ENCODE measurements at places on chromosomes 2 and 18.

DNA sequence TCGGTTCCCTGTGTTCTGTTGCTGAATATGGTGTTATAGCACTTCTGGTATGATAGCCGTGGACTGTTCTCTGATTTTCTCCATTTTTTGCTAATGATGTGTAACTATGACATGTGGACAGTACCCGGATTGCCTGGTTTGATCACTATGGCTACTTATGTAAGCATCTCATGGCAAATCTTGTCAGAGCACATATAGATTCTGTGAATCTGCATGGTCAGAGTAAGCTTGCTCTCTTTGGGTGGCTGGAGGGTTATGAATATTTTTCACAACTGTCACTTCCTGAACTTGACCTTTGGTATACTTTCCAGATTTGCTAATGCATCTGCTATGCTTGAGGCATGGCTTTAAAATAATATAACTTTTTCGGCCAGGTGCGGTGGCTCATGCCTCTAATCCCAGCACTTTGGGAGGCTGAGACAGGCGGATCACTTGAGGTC is 36.8 kb upstream of the ATP8B1 start:
- DNase-seq = no peak

DNA sequence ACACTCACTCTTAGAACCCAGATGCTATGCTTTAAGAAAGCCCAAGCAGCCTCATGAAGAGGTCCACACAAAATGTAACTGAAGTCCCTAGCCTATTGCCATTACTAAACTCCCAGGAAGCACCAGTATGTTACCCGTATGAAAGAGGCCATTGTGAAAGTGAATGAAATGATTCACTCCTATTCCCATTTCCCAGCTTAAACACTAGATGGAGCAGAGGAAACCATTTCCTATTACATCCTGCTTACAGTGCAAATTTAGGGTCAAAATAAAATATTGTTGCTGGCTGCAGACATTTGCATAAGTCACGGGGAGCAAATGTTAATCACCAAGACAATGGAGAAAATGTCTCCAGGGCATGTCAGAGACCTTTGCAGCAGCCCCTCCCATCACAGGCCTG is 989.7 kb upstream of the CRIM1 start:
- no peak for DNase-seq

DNA sequence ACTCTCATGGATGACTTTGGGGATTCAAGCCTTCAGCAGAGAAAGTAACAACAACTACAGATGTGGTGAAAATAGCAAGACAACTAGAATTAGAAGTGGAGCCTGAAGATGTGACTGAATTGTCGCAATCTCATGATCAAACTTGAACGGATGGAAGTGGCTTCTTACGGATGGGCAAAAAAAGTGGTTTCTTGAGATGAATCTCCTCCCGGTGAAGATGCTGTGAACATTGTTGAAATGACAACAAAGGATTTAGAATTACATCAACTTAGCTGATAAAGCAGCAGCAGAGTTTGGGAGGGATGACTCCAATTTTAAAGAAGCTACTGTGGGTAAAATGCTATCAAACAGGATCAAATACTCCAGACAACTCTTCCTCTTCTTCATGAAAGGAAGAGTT is 43.1 kb downstream of the AAK1 start:
- no peak for DNase-seq

DNA sequence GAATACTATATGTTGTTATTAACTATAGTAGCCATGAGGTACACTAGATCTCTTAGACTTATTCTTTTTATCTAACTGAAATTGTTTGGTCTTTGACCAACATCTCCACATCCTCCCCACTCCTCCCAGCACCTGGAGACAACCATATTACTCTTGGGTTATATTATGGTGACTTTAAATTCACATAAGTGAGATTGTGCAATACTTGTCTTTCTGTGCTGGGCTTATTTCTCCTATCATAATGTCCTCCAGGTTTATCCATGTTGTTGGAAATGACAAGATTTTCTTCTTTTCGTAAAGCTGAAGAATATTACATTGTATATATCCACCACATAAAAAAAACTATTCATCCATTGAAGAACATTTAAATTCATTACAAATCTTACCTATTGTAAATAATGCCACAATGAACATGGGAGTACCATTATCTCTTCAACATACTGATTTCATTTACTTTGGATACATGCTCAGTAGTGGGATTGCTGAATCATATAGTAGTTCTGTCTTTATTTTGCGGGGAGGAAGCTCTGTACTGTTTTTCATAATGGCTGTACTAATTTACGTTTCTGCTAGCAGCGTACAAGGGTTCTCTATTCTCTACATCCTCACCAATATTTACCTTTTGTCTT is 159.2 kb upstream of the SCN7A start:
- DNase-seq = peak; percentile 87

DNA sequence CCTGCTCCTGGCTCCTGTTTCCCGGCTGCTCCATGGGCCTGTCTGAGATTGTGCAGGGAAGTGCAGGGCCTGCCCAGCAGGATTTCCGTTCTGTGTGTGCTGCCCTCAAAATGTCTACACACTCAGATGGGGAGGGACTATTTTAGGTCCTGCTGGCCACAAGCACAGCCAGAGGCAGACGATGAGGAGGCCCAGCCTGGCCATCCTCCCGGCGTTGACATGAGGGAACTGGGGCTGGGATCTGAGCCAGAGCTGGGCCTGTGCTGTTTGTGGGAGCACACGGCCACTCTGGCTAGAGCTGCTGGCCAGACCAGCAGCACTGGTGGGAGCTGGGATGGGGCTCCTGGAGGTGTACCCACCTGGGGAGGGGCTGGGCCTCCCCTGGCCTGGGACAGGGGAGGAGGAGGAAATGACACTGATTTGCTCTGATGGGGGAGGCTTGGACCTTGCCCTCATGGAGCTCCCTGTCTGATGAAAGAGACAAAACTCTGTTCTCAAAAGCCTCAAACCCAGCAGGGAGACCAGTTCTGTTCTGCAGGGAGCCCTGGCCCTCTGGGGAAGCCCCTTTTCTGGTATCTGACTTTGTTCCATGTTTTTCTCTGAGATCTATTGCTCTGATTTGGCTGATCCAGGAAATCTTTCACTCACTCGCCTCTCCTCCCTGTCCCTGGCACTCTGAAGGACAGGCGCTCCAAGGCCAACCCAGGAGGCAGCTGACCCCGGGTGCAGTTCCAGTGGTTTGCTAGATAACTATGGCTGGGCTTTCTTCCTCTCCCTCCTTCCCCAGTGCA is 161.8 kb downstream of the DYSF start:
- DNase-seq = no peak

GRCh38 chr18:9734189-9734588 is 26.1 kb downstream of the RAB31 start:
- DNase-seq = no peak

DNA sequence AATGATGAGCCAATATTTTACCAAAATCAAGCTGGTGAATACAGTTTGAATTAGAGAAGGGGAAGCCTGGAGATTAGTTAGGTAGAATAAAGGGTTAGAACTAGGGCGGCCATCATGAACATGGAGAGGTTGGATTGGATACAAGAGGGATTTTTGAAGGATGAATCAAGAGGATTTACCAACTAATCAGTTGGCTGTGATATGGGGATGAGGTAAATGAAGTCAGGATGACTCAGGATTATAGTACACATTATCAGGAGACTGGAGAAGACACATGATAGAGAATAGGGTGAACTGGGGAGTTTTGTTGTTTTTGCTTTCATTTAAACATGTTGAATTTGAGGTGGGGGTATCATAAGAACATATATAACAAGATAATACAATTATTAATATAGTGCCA is 73.8 kb upstream of the PROKR1 start:
- DNase-seq = no peak

DNA sequence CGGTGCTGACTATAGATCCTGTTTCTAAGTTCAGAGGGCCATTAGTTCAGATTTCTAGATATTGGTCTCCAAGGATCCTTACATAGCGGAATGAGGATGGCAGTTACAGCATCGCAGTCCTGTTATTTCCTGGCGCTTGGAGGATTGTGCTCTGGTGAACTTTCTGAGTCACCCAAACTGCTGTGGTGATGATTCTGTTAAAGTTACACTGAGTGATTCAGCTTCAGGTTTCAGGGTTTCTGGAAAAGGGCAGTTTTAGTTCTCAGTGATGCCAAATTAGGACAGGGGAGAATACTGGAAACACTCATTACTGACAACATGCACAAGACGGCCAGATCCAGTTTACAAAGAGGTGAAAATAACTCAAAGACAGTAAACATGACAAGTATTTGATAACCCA is 52.1 kb upstream of the ANKRD62 start:
- DNase-seq = no peak

GRCh38 chr2:235066895-235067294 is 115.1 kb downstream of the SH3BP4 start:
- DNase-seq = no peak

GRCh38 chr2:138536302-138536701 is 34.7 kb downstream of the SPOPL start:
- no peak for DNase-seq

DNA sequence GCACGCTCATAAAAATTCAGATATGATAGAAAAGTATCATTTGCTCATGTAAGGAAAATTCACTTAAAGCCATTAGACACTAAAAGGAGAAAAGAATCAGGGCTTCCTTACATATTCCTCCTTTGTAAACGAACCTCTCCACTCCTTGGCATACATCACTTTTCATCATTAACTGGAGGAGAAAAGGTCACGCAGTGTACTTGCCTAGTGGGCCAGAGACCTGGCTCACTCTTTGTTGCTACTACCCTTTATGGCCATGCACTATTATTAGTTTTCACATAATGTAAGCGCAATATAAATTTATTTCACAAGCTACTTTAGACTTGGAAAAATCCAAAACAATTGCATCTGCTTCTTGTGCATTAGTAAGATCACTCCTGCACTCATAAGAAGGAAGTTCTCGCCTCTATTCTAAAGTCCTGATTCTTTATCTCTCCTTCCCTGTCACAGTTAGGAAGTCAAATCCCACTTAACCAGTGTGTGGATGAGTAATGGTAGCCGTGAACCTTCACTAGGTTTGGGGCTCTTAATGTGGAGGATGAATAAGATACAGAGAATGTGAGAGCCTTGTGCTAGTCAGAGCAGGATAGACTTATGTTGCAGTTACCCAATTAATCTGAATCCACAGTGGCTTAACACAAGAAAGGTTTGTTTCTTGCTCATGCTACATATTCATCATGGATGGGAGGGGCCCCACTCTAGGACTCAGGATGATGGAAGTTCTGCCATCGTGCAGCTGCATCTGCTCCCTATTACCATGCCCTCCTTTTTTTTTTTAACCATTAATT is 115.0 kb upstream of the GLS start:
- DNase-seq = no peak

- DNase-seq = no peak
Measured at GRCh38 chr2:71715241-71715750, 261.9 kb downstream of the DYSF start.

DNA sequence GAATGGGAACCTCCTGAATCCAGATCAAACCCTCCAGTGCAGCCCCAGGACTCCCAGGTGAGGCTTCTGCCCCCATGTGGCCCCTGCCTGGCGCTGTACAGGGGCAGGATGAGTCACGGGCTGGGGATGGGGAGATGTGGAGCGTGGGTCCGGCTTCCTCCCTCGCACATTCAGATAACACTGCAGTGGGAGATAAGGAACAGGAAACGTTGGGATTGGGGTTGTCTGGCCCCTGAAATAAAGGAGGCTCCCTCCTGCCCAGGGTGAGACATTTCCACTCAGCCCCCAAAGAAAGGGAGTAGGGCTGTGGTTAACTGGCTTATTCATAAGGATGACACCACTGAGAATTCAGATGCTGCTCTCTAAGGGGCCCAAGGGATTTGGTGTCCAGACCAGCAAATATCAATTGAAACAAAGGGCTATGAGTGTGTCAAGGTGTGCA is 30.7 kb downstream of the IGFBP5 start:
- DNase-seq = no peak

DNA sequence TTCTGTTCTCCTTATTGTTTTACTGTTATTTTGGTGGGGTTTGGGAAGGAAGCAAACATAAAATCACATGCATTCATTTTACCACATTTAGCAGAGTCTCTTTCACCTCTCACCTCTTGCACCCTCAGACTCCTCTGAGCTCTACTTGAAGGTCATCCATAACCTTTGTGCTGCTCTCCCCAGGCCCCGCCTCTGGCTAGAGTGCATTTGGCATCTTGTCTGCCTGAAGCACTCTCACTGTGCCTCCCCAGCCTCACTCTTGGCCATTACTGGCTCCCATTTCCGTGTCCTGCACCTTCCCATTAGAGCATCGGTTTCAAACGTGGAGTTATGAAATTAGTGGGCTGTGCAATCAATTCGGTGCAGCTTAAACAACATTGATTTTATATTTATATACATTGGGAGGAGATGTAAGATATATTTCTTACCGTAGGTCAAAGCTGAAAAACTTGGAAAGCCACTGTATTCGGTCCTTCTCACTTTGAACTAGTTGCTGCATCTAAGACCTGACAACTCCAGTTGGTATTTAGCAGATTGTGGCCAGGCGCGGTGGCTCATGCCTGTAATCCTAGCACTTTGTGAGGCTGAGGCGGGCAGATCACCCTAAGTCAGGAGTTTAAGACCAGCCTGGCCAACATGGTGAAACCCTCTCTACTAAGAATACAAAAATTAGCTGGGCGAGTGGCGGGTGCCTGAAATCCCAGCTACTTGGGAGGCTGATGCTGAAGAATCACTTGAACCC is 6.9 kb upstream of the ZFAND2B start:
- DNase-seq = no peak

DNA sequence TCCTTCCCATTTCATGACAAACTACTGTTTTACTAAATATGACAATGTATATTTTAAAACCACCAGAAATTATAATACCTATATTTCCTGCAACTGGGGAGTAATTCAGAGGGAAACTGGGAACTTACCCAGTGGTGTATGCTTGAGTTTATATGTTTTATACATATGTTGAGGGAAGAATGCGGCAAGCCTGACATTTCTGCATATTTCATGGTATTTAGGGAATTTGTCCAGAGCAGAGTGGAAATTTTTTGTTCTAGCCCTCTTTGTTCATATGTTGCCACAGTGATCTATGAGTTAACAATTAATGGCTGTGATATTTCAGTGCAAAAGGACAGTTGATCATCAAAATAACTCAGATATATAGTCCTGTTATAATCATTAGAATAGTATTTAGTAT is 230.8 kb upstream of the VWC2L start:
- DNase-seq = no peak

DNA sequence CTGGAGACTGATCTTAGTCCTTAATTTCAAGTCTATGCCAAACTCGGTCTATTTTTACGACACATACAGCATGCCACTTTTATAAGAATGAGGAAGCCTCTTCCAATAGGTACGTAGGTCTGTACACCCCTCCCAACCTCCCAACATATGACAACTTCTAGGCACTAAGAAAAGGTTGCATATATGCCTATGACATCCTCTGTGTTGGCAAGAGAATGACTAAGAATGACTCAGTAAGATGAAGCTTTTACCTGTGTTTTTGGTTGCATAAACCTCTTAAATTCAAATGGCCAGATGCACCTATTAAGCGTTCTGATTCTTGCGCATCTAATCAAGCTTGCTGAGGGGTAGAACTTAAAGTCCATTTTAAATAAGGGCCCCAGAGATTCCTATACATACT is 586.4 kb upstream of the ZEB2 start:
- DNase-seq = no peak

DNA sequence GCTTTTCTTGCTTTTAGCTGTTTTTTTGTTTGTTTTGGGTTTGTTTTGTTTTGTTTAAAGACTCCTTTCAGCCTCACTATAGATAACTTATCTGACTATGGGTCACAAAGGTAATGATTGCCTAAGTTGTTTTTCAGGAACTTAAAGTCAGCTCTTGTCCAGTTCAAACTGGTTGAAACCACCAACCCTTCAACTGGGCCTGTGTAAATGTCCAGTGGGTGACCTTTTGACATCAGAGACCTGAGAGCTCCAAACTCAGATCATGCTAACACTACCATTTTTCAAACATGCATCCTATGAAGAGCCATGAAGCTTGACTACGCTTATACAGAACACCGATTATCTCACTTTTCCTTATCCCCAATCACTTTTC is 144.6 kb upstream of the RMP24 start:
- no peak for DNase-seq

Data from NCI-H2081 treated with DMSO at 0.1 percent for 48 hours (cell line).